ENCODE measurements at places on chromosomes 2 and 18.

GRCh38 chr2:241771286-241772062 lies 5.1 kb upstream of the GAL3ST2 start:
- DNase-seq, result no peak

DNA sequence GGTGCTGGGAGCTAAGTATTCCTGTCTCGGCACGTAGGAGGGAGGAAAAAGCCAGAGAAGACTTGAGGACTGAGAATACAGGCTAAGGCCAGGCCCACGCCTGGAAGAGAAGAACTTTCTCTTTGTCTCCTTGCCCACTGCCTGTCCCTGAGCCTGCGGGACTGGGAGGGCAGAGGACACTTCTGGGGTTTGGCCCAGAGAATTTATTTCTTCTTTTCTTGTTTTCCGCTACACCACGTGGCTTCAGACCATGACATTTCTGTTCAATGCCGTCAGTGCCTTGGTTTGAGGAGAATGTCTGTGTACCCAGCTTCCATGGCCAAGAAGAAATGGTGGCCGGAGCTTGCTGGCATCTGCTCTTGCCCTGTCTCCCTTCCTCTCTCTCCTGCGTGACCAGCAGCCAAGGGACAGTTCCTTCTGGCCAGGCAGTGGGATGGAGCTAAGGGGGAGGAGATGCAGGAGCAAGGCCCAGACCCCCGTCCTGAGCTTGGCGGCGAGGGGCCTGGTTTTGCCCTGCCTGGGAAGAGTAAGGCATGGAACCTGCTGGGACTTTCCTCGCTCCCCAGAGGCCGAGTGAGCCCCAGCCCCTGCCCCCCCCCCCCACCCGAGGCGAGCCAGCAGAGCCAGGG lies 140.3 kb downstream of the KLHL29 start:
- no peak for DNase-seq

DNA sequence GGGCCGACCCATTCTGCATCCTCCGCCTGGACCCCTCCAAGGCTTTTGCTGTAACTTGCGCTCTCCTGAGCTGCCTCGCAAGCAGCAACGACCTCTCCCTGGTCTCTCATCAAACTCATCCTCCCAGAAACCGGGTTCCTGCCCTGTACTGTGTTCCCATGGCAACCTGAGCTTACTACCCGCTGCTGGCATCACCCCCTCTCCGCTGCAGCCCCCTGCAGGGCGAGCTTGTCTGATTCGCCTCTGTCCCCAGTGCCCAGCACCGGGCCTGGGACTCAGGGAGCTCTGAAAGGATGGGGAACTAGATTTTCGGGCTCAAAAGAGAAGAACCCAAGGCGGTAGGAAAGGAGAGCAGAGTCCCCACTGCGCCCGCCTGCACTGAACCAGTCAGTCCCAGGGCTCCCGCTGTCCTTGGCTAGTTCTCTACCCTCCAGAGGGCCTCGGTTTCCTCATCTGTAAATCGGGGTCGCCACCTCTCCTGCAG lies 463 bp downstream of the HS1BP3 start:
- peak; percentile 33 for DNase-seq

GRCh38 chr2:132949108-132949507 lies 279.1 kb upstream of the LYPD1 start:
- no peak for DNase-seq

DNA sequence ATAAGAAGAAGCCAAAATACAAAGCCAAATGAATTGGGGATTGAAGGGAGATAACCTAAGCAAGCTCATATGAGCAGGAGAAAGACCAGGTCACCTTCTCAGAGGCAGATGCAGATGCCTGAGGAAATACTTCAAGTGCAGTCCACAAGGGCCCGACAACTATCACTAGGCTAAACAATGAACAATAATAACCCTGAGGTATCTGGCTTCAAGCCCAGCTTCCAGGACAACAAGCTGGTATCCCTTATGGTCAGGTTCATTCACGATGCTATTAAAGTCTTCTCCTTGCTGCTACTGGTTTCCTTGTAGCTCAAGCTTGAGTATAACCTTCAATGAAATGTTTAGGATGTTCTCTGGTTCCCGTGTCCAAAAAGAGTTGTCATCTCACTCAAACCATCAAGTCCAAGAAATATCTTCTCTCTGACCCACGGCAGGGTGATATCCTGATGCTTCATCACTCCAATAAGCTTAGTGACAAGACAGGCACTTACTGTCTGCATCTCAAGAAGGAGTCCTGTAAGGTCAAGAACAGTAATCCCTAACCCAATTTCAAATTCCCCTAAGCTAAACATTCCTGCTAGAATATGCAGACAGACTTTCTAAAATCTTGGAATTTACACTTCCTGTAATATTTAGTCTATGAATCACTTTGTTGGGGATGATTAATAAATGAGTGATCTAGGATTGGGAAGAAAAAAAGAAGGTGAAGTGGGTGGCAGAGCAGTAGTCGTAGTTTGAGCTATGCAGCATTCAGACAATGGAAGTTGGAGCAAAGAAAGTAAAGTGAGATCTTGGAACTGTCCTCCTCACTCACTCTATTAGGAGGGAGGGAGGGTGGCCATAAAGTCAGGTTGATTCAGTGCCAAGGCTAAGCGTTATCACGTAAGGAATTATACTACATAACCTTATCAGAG lies 33.1 kb downstream of the CHN1 start:
- DNase-seq, result peak; percentile 14

GRCh38 chr2:29130295-29130694 lies 15.1 kb downstream of the CLIP4 start:
- peak; percentile 54 for DNase-seq

DNA sequence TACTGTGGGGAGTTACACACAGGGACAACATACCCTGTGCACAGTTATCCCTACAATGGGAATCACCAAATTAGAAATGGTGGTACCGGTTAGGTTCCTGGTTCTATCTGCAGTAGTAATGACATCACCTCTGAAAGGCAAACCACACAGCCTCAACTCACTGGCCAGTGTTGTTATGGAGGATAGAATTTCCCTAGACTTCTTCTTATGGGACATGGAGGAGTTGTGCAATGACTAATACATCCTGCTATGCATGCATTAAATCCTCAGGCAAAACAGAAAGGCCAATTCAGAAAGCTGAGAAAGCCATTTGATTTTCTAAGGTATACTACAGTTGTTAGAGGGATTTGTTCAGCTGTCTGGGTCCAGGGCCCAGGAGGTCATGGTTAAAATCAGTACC lies 439.3 kb downstream of the TMX3 start:
- no peak for DNase-seq

GRCh38 chr2:163752267-163752666 lies 16.5 kb upstream of the FIGN start:
- DNase-seq, result no peak

GRCh38 chr2:236208019-236208926 lies 40.1 kb upstream of the GBX2 start:
- no peak for DNase-seq

- DNase-seq, result no peak
Measured at GRCh38 chr2:15799432-15799827, 140.9 kb upstream of the MYCN start.

DNA sequence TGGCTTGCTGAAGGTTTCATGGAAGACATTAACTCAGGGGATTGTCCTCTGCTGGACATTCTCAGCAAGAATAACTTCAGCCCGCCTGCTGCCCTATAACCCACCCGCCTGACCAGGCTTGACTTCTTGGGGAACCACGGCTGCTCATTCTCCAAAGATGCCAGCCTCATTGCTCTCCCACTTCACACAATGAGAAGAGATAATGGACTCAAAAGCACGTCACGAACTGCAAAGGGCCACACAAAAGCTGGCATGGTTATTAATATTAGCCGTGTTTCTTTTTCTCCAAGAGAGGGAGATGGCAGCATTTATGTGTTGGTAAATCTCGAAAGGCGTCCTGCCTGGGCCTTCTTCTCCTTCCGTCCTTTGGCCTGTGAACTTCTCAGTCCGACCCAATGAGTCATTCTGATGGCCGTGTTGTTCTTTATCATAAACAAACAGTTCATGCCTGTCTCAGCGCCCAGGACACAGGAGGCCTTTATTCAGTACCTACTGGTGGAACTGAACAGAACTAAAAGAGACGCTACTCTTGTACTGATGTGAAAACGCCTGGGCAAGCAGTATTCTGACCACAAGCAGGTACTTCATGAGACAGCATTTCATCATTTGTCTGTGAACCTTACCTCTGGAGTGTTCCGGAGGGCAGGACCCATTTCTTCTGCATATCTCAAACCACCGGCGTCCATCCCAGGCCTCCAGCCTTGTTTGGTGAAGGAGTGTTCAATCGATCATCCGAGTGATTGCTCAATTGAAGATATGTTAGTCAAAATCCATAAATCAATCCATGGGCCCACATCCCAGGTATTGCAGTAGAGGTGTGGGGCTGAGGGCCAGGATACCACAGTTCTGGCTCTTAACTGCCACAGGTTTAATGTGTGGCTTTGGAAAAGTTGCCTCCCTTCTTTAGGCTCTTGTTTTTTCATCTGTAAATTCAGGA lies 25.1 kb upstream of the KLHL29 start:
- no peak for DNase-seq

DNA sequence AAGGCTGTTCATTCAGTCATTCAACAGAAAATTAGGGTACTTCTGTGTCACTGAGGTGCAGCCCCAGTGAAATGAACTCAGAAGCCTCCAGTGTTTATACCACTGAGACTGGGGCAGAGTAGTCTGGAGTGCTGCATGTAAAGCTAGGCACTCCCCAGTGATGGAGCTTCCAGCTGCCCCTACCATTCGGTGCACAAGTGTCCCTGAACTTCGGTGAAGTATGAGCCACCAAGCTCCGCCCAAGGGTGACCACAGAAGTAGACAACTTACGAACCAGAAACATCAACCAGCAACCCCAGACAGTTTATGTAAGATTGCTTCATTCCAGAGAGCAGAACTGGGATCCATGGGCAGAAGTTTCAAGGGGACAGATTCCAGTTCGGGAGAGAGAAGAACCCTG lies 70.6 kb upstream of the FOSL2 start:
- DNase-seq, result no peak

DNA sequence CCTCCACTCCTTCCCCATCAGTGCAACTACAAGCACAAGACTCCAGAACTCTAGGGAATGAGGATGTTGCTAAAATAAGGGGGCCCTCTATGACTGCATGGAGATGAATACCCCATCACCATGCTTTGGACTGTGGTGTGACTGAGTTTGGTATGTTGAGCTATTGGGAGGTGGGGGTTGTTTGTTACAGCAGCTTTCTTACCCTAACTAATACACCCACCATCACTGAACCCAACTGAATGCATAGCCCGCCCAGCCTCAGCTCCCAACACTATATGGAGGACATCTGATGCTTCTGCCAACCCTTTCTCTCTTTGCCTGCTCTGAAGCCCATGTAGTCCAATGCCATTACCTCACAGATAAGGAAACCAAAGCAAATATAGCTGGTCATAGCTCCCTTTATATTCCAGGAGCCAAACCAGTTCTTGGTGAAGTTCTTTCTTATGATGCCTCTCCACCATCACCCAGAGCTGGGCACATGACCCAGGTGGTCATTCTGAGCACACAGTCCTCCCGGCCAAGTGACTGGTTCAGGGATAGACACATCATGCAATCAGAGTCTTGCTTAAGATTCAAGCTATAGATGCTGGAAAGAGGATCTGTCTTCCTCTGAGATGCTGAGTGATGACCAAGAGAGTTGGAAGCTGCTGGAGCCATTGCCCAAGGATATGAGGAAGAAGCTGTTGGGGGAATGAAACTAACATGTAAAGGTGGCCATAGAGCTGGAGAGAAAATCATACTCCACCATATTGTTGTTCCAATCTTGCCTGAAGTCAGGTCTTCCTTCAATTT lies 155.6 kb upstream of the HAAO start:
- no peak for DNase-seq
